ENCODE measurements at places on chromosomes 5 and 9. TPM values are rescaled to one million over a fixed set of nuclear protein-coding genes. Genes with fewer than 3 reads are reported as not detected.

DNA sequence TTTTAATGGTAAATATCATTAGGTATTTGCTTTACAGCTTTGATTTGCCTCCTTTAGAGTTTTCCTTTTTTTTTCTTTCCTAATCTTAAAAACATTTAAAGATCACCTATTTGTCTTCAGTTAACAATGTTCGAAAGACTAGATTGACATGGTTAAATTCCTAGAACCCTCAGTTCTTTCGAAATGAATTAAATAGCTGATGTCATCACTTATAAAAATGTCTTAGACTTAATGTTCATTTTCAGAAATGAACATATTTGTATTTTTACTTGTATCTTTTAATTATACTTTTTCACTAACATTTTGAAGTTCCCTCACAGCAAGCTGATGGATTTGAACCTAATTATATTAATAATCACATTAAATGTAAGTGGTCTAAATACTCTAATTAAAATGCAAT, 205.3 kb upstream of the IRX4 start:
- no peak for DNase-seq

GRCh38 chr5:60223342-60223741, 329.8 kb upstream of the PDE4D start:
- DNase-seq = peak; percentile 15

DNA sequence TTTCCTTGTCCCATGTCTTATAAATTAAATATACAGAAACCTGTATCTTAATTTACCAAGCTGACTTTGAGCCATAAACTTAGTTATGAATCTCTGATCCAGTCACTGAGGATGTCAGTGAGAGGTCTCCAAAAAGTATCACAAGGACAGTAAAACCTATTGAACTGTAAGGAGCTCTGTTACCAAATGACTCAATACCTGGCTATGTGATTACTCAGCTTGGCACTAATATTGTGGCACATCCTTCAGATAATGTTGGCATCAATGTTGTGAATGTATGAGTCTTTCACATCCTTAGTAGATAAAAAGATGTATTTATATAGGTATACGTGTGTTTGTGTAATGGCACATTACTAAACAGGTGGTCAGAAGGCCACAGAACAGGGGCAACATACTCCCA, 18.0 kb upstream of the CAPSL start:
- DNase-seq = no peak

- no peak for DNase-seq
Measured at GRCh38 chr9:72144756-72145492, 4.3 kb upstream of the GDA start.

Gene CDO1
- total RNA-seq = 3.9 TPM
